Lung (tissue), 17 donors: ENCODE measurements at places on chromosomes 2 and 18.
A peak's percentile ranks its signal among the peaks of the same experiment; 100 is the strongest.

DNA sequence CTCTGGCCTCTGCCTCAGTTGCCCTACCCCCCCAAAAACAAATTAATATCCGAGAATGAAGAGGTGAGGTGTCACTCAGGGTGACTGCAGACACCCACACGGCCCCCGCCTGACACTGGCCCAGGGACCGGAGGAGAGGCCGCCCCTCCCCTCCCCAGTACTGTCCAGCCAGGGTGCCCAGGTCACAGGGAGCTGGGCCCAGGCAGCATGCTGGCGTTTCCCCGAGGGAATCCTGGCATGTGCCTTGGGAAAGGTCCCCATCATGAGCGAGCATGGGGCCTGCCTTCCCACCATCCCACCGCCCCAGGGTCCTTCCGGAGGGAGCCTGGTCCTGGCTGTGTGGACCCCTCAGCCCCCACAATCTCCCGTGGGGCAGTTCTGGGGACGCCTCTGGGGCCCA, 3.0 kb downstream of the MAB21L4 start:
- no peaks in the 10 kb centered on the region for H3K36me3 ChIP-seq
- no peaks in the 10 kb centered on the region for H3K4me1 ChIP-seq
- H3K27me3 ChIP-seq, result no peaks in the 10 kb centered on the region
- no peak overlapping the region for H3K27ac ChIP-seq

- no peak for DNase-seq
- no peak overlapping the region for H3K27ac ChIP-seq
- H3K4me1 ChIP-seq, result no peaks in the 10 kb centered on the region
- H3K27me3 ChIP-seq, result no peaks in the 10 kb centered on the region
- H3K36me3 ChIP-seq, result no peaks in the 10 kb centered on the region
- H3K4me3 ChIP-seq, result no peak overlapping the region
Measured at GRCh38 chr2:177843188-177843587, 229.4 kb downstream of the PDE11A start.

GRCh38 chr2:217555081-217555876, 447.5 kb downstream of the TNS1 start:
- peak; percentile 52 for DNase-seq
- H3K27ac ChIP-seq, result no peak overlapping the region
- H3K36me3 ChIP-seq, result no peaks in the 10 kb centered on the region
- H3K27me3 ChIP-seq, result no peaks in the 10 kb centered on the region
- no peaks in the 10 kb centered on the region for H3K4me1 ChIP-seq

DNA sequence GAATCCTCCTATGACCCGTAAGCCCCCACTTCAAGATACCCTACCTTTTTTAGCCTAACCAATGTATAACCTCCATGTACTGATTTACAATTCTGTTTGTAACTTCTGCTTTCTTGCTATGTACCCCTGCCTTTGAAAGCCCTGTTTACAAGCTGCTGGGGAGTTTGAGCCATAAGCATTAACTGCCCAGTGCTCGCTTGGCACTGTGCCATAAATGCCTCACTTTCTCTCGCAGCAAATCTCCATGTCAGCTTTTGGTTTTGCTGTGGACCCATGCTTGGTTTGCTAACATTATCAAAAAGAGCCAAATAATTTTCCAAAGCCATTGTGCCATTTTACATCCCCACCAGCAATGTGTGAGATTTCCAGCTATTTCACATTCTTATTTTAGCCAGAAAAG, 51.8 kb downstream of the TEX51 start:
- no peaks in the 10 kb centered on the region for H3K27me3 ChIP-seq
- no peak overlapping the region for H3K4me3 ChIP-seq
- no peaks in the 10 kb centered on the region for H3K4me1 ChIP-seq
- DNase-seq, result peak; percentile 16

DNA sequence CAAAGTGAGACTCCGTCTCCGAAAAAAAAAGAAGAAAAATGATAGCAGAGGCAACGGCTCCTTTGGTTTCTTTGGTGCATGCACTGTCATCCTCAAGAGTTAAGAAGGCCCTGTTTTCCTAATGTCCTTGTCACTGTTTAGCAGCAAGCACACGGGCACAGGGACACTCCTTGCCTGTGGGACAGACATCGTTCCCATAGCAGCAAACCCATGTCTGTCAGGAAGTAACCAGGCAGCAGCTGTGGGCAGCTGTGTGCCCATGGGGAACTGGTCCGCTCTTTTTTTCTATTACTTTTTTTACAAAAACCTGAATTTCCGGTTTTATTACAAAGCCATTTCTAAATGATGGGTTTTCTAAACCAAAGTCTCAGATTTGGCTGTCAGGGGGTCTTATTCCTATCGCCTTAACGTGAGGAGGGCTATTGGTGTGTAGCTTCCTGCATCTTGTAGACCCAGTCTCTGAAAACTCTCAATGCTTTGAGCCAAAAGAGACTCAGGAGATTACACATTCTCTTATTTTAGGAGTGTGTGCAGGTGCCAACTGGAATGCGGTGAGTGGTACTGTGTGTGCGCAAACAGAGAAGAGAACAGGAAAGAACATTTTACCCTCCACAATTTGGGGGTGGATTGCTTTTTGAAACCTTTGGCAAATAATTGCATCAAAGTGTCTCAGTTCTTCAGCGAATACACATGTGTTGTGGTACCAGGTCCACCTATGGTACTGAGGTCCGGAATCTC, 109.6 kb downstream of the COLEC12 start:
- DNase-seq, result no peak
- H3K4me1 ChIP-seq, result peaks cover 17% of the 10 kb centered on the region
- no peaks in the 10 kb centered on the region for H3K27me3 ChIP-seq
- no peaks in the 10 kb centered on the region for H3K36me3 ChIP-seq

- no peaks in the 10 kb centered on the region for H3K27me3 ChIP-seq
- no peak overlapping the region for H3K4me3 ChIP-seq
- no peak overlapping the region for H3K27ac ChIP-seq
- H3K36me3 ChIP-seq, result no peaks in the 10 kb centered on the region
- H3K4me1 ChIP-seq, result no peaks in the 10 kb centered on the region
Measured at GRCh38 chr2:73886357-73886756, 6.5 kb upstream of the ACTG2 start.

DNA sequence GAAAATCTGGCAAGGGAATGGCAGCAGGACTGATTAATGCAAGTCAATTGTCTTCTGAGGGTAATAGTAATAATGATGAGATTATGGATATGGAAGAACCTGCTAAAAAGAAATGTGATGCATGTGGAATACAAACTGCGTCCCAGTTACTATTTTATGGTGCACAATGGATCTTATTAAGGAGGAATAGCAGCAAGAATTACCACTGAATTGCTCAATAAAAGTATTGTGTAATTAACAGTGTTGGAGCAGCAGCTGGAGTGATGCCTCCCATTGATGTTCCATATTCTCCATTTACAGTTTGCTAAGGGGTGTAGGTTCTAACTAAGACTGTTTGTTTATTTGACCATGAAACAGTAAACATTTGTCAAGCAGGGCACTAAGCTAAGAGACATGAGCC, 167.9 kb downstream of the HRH4 start:
- DNase-seq, result no peak
- H3K4me1 ChIP-seq, result no peaks in the 10 kb centered on the region
- no peak overlapping the region for H3K4me3 ChIP-seq
- no peaks in the 10 kb centered on the region for H3K36me3 ChIP-seq
- H3K27ac ChIP-seq, result no peak overlapping the region
- H3K27me3 ChIP-seq, result no peaks in the 10 kb centered on the region

- no peaks in the 10 kb centered on the region for H3K27me3 ChIP-seq
- H3K36me3 ChIP-seq, result no peaks in the 10 kb centered on the region
- no peak overlapping the region for H3K27ac ChIP-seq
Measured at GRCh38 chr2:217792626-217793527, 209.9 kb downstream of the TNS1 start.
